Stimulated activated CD4-positive, alpha-beta T cell treated with anti-CD3 and anti-CD28 coated beads, Interleukin-4, amount 100 ng/mL, for 1 hour (primary cell): ENCODE measurements at places on chromosomes 3 and 15.

- DNase-seq: no peak
These were observed 27.5 kb downstream of the BTLA start for GRCh38 chr3:112471596-112472325.

DNA sequence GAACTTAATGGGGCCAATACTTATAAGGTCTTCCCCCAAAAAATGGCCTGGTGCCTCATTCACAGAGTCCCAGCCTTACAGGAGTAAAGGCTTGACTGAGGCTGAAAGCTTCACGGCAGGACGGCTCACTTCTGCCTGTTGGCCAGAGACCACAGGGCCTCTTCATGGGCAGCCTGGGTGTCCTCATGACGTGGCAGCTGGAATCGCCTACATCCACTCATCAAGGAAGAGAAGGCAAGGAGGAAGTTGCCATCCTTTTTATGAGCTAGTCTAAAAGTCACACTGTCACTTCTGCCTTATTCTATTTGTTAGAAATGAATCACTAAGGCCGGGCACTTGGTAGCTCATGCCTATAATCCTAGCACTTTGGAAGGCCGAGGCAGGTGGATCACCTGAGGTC lies 89.3 kb upstream of the DGKG start:
- DNase-seq: no peak

DNA sequence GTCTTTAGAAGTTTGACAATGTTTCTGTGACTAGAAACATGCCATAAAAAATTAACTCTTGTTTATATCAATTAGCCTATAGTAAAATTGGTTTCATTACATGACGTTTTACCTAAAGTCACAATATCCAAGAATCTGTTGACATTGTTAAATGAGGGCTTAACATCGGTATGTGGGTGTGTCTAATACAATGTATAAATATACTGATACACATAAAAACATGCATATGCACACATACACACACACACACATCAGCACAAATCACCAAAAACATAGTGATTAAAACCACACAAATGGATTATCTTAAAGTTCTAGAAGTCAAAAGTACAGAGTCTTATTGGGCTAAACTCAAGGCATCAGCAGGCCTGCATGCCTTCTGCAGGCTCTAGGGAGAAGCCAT lies 456.7 kb downstream of the NTRK3 start:
- DNase-seq: no peak

DNA sequence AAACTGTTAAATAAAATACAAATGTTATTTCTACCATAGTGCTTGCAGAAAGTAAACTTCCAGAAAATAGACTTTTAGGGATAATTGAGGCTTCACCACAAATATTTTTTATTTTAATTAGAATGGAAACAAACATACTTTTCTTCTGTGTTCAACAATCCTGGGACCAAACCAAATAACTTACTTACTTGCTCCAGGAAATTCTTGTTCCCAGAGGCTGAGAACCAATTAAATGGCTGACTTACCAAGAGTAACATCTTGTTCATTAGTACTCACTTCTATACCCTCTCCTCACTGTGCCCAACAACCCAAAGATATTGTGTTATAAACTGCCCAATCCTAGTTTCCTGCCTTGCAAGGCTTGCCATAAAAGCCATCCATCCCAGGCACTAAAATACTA lies 172.2 kb upstream of the PFN2 start:
- DNase-seq: no peak

- no peak for DNase-seq
These were observed 211.1 kb upstream of the STT3B start for GRCh38 chr3:31321620-31322019.

DNA sequence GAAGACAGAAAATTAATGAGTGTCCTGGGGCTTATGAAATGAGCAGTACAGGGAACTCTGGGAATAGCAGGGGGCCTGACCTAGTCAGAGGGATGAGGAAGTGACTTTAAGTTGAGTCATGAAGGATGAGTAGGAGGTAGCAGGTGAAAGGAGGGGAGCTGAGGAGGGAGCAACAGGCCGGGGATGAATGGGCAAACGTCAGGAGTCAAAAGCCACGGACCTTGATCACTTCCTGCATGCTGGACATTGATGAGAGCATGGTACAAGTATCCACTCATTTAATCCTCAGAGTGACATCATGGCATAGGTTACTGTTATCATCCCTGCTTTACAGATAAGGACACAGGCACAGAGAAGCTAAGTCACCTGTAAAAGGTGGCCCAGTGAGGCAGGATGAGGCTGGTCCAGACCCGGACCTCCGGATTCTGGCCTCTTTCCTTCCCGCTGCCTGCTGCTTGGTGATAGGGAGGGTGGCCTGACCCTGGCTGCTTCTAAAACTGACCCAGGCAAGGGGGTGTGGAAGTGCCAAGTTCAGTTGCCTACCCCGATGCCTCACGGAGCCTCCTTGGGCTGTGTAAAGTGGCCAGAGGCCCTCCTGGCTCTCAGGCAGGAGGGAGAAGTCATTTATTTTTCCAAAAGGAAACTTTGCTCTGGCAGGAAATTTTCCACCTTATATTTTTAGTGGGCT lies 7.6 kb downstream of the CORO2B start:
- DNase-seq: no peak

DNA sequence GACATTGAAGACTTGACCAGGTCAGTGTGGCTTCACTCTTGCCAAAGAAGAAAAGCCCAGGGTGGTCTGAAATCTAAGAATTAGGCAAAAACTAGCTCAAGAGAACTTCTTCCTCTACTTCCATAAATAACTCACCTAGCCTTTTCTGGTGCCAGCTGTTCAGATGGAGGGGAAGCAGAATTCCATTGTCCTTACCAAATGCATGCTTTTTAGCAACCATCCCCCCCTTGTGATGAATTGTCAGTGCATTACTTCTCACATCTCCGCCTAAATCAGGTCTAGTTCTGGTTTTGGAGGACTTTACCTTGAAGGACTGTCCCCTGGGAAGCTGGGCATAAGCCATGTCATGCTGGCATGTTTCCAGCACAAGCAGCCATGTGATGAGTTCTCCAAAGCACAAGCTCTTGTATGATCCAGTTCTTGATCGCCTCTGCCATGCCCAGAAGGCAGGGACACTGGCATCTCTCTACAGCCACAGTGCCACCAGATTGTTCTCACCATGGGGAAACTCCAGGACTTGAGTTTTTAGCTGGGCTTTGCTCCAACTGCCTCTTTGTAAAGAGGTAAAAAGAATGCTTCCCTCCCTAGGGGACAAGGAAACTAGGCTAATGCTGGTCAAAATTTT lies 96.4 kb upstream of the IL12A start:
- no peak for DNase-seq

DNA sequence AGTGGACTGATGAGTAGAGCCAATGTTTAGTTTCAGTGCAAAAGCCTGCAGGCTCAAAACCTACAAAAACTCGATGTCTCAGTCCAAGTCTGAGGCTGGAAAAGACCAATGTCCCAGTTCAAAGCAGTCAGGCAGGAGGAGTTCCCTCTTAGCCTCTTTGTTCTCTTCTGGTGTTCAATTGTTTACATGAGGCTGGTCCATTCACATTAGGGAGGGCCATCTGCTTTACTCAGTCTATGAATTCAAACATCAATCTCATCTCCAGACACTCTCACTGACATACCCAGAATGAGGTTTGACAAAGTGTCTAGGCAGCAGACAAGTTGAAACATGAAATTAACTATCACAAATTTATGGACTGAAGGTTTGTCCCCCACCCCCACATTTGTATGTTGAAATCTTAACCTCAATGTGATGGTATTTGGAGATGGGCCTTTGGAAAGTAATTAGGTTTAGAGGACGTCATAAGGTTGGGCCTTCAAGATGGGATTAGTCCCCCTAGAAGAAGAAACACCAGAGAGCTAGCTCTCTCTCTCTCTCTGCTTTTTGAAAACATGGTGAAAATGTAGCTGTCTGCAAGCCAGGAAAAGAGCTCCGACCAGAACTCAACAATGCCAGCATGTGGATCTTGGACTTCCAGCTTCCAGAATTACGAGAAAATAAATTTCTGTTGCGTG lies 438.5 kb upstream of the RGMA start:
- DNase-seq: no peak

GRCh38 chr3:115340586-115340985 lies 193.5 kb upstream of the ZBTB20 start:
- no peak for DNase-seq

DNA sequence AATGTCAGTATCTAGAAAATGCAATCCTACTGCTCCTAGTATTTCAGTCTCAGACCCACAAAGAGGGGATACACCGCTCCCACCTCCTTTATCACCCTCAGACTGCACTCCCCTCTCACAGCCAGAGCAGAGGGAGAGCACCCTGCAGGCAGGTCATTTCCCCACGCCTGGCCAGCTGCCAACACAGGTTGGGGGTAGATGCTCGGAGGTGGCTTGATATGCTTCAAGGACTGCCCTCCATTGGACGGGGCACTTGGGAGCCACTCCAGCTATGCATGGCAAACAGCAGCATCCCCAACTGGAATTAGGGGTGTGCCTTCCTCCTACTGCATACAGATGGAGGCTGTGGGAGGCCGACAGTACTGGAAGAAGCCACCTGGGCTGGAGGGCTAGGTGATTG lies 41.9 kb downstream of the TMEM266 start:
- no peak for DNase-seq

DNA sequence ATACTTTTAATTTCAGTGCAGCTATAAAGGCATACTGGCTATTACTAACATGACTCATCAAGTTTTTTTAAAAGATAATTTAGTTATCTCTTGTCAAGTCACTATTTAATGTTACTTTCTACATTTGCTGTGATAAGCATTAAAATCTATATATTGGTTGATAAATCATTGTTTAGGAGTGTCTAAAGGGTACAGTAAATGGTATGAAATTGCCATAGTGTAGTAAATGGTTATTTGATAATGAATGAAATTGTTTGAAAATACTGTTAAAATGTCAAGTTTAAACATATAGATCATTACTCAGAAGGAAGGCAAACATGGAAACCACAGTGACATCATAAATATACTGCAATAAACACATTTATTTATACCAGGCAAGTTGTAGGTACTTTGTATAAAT lies 13.2 kb upstream of the BNIP2 start:
- DNase-seq: no peak

GRCh38 chr3:12758025-12758781 lies 856 bp downstream of the TMEM40 start:
- no peak for DNase-seq
